ENCODE measurements at places on chromosomes 4 and X.

DNA sequence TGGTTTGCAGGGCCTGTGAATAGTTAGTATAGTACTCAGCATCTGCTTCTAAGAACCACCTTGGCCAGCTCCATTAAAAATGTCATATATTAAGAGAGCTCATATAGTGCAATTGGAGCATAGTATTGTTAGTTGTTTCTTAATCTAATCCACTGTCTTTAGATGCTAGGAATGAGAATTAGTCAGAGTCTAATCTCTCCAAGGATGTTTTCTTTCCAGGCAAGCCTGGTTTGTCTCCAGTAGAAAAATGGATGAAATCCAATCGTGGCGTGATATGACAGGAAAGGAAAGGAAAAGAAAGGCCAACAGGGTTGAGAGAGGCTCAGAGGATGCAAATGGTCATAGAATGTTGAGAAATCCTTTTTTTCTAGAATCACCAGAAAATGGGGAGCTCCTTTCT is 15.0 kb upstream of the TMEM164 start:
- no peak for DNase-seq

GRCh38 chrX:103212749-103213457 is 2.0 kb upstream of the BEX4 start:
- no peak for DNase-seq

- no peak for DNase-seq
Observed at GRCh38 chrX:76433219-76433618, 5.7 kb downstream of the MAGEE1 start.

DNA sequence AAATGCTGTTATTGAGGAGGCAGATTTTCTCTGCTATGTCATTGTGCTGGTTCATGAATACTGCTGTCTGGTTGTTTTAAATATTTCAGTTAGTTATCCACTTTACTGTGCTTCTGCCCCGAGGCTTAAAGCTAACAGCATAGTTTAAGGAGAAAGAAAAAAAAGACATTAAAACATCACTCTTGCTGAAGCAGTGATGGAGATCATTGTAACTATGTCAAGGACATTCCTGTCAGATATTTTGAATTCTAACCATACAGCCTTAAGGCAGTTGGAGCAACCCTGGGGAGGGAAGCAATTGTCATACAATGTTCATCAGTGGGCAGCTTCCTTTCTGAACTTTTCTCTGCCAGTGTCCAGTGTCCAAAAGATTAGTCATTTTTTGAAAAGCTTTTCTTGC is 199.0 kb upstream of the DDX53 start:
- DNase-seq = no peak

DNA sequence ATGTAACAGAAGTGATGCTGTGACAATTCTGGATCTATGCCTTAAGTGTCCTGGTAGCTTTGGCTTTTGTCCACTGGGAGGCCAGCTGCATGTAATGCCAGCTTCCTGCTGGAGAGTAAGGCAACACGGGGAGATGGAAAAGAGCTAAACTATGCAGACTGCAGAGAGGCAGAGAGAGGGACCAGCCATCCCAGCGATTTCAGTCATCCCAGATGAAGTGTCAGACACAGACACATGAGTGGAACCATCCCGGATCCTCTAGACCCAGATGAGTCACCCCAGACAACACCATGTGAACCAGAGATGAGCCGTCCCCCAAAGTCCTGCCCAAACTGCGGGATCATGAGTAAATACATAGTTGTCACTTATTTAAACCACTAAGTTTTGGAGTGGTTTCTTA is 14.6 kb downstream of the SRPX start:
- DNase-seq = no peak

DNA sequence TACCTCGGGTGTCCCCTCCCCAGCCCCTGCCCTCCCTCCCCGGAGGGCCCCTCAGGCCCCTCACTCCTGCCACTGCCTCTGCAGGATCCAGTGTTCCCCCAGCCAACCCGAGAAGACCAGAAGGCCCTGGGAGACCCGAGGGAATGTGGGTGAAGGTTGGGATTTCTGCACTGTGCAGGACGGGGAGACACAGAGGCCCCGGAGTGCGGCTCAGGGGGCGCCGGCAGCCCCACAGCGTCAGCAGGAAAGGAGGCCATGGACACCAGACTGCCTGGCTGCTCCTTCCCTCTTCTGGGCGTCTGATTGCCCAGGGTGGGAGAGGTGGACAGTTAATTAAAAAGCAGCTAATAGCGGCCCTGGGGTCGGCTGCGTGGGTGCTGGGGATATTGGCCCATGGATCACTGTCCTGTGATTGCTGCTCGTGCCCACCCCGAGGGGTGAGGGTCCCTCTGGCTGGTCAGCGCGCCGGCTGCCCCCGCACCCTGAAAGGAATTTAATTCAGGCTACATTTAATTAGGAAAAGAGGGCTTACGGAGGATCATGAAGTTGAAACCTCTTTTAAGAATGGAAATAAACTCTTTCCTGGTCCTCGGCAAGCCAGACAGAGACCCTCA is 57.8 kb upstream of the NKX1-1 start:
- no peak for DNase-seq

GRCh38 chr4:1547856-1548826 is 136.0 kb downstream of the FAM53A start:
- DNase-seq = no peak

GRCh38 chr4:80096175-80096850 is 23.3 kb upstream of the ANTXR2 start:
- no peak for DNase-seq

GRCh38 chr4:102627831-102628523 is 126.8 kb downstream of the NFKB1 start:
- no peak for DNase-seq

- no peak for DNase-seq
Observed at GRCh38 chr4:156242390-156242789, 288.7 kb upstream of the CTSO start.

DNA sequence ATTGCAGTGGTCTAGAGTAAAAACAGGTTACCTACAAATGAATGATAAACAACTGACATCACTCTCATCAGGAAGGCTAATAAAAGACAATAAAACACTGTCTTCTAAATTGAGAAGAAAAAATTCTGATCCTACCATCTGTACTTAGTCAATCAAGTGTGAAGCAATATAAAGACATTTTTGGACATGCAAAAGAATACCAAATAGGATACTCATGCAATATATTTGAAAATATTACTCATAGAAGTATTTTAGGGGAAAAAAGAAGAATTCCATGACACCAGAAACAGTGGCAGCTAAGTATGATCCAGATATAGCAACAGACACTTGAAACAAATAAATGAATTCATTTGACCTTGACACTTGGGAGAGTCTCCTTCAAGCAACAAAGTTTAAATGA is 63.8 kb upstream of the FAM120C start:
- no peak for DNase-seq

- DNase-seq = no peak
Observed at GRCh38 chrX:24520472-24520871, 55.4 kb downstream of the PDK3 start.

DNA sequence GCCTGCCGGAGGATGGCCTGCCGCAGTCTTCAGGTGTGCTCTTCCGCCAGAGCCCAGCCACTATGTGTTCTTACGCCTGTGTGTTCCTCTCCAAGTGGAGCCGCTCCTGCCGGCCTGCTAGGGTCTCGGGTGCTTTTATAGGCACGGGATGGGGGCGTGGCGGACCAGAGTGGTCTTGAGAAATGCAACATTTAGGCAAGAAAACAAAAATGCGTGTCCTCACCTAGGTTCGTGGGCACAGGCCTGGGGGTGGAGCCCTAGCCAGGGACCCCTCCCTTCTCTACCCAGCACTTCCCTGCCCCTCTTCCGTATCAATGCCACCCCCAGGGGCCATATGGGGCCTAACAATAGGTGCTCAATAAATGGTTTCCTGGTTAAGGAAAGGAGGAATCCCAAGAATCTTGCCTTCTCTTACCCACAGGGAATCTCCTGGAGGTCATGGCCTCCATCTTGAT is 34.4 kb upstream of the LRBA start:
- DNase-seq = no peak

DNA sequence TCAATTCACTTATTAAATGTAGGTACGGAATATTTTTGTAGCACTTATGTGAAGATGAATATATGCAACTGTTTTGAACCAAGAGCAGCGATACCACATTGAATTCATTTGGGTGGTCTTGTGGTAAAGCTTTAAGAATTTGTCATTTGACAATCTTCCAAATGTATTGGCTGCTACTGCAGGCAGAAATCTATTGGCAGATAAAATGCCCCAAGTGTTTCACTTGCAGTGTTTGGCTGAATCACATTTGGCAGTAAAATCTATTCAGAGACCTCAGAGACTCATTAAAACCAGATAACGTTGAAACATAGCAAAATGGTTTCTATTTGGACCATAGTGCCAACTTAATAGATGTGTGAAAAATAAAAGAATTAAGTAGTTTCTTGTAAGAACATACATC is 303.4 kb downstream of the FGF13 start:
- DNase-seq = no peak

DNA sequence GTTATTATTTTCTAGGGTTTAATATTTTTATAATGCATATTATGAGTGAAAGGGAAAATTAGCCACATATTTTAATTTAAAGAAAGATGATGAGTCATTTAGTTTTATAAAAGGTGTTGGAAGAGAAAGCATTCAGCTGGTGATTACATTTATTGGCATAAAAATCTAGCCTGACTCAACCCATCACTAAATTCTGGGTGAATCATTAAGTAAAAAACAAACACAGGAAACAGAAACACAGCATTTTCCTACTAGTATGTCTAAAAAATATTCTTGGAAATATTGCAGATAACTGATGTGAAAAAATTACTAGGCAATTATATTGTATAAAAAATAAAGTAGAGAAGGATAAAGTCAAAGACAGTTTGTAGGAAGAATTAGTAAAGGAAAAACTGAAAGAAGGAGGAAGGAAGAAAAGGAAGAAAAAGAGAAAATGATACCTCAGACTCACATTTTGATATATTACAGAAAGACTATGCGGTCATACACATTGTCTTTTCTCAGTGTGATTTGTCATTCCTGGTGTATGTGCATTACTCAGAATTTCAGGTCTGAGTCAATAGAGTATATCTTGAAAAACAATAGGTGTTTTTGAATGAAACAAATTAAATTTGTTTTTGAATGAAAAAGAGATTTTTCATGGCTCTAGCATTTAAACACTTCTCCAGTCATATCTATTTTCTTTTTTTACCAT is 48.0 kb upstream of the SPOCK3 start:
- no peak for DNase-seq

GRCh38 chr4:24559889-24560288 is 24.5 kb downstream of the DHX15 start:
- no peak for DNase-seq

- no peak for DNase-seq
Observed at GRCh38 chr4:83605744-83606172, 69.8 kb downstream of the GPAT3 start.

- no peak for DNase-seq
Observed at GRCh38 chrX:150329868-150330267, 33.2 kb upstream of the MAMLD1 start.
